Glomerular endothelial cell (primary cell): ENCODE measurements at places on chromosomes 2 and 18. TPM values are rescaled to one million over a fixed set of nuclear protein-coding genes. Genes with fewer than 3 reads are reported as not detected.

DNA sequence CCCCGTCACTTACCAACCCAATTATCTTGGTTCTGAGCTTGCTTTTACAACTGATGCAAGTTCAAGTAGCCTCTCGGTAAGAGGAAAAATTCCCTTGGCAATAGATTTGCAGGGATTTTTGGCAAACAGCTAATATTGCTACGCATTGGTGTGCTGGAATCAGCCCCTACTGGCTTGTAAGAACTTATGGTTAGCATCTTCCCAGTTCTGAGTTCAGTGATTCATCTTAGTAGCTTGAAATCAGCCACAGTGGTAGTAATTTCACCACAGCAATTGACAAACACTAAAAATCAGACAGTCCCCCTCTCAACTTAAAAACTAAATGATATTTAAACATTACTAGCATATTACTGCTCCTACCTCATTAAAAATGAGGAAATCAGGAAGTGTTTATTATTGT lies 5.9 kb upstream of the RAX start:
- DNase-seq = no peak

GRCh38 chr18:64134044-64134747 lies 14.7 kb downstream of the LINC00305 start:
- DNase-seq = no peak

DNA sequence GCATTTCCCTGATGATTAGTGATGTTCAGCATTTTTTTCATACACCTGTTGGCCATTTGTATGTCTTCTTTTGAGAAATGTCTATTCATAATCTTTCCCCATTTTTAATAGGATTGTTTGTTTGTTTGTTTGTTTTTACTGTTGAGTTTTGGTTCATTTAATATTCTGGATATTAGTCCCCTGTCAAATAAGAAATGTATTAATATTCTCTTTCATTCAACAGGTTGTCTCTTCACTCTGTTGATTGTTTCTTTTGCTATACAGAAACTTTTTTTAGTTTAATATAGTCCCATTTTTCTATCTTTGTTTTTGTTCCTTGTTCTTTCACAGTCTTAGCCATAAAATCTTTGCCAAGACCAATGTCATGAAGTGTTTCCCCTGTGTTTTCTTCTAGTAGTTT lies 22.1 kb downstream of the ACVR1C start:
- DNase-seq = no peak

GRCh38 chr2:128612628-128613027 lies 294.0 kb upstream of the HS6ST1 start:
- DNase-seq = no peak

DNA sequence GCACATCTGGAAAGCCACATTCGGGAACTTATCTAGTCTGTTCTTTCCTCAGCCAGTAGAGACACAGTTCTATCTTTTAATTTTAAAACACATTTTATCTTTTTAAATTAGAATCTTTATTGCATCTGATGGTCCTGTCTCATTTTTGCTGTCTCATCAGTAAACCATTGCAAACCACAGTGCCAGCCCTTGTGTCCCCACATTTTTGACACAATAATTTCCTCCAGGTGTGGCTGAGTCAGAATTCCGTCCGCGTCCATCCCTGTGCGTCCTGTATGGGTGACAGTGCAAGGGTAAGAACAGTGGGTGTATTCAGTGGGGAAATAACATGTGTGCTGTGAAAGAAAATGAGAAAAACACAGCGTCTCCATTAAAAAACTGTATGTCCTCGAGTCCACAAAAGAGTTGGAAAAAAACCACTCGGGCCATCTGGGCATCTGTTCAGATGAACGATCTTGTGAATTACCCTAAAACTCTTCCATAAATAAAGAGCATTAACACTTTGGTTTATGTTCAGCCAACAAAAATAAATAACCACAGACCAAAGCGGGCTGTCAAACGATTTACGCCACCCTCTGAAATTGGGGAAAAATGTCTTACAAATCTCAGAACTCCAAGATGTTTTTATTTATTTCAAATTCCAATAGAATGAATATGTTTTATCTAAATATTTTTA lies 137.3 kb downstream of the ZNF516 start:
- no peak for DNase-seq

DNA sequence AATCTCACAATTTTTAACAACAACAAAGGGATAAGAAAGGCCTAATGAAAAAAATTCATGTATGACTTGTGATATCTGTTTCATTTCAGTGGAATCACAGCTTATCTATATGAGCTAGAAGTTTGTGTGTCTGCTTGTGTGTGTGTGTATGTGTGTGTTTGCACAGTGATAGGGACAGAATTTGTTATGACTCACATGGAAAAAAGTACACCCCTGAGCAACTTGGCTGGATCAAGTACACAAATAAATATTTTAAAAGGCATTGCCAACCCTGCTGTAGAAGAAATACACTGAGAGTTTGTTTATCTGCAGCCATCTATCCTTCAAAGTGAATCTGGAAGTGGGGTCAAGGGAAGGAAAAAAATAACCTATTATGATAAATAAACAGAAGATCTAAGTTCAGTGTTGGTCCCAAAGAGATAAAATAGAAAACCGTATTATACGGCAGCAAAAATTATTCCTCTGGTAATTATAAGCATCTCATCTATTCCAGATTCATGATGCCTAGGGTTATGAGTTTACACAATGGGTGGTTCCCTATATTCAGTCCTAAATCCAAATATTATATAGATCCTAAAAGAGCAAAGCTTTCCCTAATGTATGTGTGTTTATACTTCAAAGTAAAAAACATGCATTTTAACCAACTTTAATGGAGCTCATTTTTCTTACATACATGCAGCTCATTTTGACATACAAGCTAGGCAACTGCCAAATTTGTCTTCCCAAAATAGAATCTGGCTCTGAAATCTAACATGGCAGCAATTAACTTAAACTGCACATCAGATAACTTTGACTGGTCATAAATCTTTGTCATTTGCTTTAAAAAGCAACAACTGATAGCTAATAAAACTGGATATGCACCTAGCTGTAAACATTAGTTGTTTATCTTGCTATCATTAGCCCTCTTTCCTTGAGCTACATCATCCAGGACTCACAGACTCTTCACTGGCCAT lies 420.6 kb downstream of the IRS1 start:
- DNase-seq = no peak

DNA sequence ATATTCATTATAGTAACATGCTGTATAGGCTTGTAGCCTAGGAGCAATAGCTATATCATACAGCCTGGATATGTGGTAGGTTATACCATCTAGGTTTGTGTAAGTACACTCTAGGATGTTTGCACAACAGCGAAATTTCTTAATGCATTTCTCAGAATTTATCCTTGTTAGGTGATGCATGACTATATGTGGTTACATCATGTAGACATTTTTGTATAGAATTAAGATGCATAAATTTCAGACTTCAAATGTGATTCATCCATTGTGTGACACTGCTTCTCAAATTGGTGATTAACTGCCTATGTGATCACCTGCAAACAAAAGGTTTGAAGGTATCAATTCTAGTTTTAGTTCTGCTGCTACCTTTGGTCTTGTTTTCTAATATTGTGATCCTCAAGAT lies 1787.0 kb upstream of the PIK3C3 start:
- no peak for DNase-seq

DNA sequence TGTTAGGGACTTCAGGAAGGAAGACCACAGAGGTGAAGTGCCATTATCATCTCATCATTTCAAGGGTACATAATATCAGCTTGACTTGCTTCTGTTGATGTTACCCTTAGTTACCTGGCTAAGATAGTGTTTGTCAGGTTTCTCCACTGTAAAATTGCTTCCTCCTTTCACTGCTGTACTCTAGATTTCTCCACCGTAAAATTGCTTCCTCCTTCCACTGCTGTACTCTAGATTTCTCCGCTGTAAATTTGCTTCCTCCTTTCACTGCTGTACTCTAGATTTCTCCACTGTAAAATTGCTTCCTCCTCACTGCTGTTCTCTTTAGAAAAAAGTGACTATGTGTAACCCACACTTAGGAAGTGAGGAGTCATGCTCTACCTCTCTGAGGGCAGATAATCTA lies 1460.3 kb downstream of the SUCLG1 start:
- no peak for DNase-seq

DNA sequence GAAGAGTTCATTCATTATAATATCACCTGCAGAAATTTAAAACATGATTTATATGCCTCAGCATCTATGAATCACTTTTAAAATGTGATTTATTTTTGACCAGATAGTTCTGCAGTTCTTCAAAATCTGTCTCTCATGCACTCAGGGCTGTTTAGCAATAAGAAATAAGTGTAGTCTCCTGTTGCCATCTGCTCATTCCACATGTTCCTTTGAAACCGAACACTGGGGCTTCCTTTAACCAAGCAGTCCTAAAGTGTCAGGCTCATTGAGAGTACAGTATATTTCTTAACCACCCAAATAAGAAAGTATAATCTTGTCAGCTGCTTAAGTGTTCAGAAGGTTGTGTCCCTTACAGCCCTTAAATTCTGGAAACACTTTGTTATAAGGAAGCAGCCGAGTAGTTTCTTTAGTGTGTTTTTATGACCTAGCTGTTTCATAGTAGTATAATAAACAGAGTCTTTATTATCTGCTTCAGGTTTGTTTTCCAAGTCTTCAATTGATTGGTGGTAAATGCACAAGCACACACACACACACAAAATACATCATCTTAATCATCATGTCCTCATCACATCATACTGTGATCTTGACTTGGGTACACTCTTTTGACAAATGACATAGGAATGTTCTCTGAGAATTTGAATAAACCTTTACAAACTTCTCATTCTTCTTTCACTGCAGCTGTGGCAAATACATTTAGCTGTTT lies 10.4 kb downstream of the WDR7 start:
- DNase-seq = no peak

- DNase-seq = peak; percentile 68
Observed at GRCh38 chr2:216034065-216034464, 20.7 kb upstream of the MREG start.

DNA sequence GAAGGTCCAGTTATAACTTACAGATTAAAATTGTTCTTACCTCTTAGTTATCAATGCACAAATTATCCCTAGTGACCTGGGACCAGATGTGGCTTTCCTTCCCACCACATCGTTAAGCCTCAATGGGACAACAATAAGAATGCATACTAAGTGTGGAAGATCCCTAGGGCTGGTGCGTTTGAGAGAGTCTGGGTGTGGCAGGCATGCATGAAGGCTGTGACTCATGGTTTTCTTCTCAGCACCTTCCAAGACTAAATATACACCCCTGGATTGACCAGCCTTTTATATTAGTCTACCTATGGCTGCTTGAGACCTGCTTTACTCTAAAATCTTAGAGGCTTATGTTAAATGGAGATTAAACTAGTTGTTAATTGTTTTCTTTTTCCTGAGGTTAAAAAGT lies 261.7 kb upstream of the SLC14A2 start:
- no peak for DNase-seq

- no peak for DNase-seq
Observed at GRCh38 chr2:51633073-51633472, 601.1 kb upstream of the NRXN1 start.

DNA sequence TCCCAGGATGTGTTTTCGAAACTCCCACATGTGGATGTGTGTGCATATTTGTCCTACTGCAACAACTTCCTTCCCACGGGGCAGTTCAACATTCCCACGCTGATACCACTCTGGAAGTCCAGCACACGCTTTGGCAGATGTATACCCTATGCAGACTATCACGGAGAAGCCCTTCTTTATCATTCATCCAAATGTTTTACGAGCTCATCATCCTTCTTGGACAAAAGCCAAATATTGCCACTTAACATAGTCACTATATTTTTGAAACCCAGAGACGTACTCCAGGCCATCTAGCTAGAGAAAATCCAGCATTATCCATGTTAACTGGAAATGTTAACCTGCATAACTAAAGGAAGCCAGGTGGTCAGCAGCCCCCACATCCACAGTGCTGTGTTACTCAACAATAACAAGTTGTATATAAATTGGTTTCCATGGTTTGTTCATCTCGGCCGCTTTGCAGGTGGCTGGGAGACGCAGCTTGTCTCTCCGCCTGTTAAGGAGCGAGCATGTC lies 131.5 kb downstream of the ZNF532 start:
- peak; percentile 89 for DNase-seq

DNA sequence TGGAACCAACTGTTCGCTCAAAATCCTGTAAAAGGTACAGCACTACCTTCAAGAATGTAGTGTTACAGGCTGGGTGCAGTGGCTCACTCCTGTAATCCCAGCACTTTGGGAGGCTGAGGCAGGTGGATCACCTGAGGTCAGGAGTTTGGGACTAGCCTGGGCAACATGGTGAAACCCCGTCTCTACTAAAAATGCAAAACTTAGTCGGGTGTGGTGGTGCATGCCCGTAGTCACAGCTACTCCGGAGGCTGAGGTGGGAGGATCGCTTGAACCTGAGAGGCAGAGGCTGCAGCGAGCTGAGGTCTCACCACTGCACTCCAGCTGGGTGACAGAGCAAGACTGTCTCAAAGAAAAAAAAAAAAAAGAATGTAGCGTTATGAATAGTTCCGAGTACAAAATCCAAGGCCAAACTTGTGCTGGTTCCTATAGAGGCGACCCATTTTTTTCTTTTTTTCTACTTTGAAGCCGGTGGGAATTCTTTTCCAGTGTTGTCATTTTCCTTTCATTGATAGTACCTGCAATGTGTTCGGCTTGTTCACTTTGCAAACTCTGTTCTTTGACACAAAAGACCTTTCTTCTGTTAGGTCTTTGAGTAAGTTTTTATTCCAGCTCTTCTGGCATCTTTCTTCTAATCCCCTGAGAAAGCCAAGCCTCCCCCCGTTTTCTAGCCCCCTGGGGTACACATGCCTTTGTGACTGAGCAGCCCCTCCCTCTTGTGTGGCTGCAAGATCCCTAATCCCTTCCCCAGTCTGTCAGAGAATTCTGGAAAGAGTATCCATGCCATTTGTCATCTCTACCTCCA lies 25.1 kb downstream of the INPP5D start:
- DNase-seq = no peak

DNA sequence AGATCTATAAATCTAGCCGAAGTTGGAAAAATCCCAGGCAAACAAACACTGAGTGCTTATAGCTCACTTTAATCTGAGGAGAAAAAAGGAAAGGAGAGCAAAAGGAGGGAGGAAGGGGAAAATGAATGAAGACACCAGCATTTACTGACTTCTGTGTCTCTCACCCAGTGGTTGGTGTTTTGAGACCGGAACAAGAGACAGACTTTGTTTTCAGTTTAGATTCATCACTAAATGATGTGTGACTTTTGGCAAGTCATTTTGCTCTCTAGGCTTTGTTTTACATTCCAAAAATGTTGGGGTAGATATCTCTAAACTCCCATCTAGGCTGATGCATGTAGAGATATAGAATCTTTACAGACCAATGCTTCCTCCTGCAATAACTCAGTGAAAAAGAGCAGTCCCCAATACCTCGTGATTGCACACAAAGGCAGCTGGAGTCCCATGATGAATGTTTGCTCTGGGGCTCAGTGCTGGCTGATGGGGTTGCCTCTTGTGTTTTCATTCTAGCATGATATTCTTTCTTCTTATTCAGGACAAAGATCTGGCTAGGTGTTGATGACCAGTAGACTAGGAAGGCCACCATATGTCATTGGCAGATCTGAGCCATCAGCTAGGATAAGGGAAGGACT lies 51.4 kb downstream of the TRIB2 start:
- no peak for DNase-seq

GRCh38 chr2:176134035-176134434 lies 4.5 kb downstream of the HOXD8 start:
- DNase-seq = no peak

GRCh38 chr2:195664528-195664927 lies 7.5 kb downstream of the SLC39A10 start:
- DNase-seq = no peak

- DNase-seq = no peak
Observed at GRCh38 chr2:181878448-181878847, 13.1 kb upstream of the ITPRID2 start.

UGT1A7 gene
- not detected in 2 replicates for total RNA-seq

ANKRD30B gene
- 0.70 TPM in 1 of 2 replicates, not detected in the other for total RNA-seq

ANKRD30BL gene
- not detected in 2 replicates for total RNA-seq
